ENCODE measurements at places on chromosomes 5 and 9.
A peak's percentile ranks its signal among the peaks of the same experiment; 100 is the strongest.

DNA sequence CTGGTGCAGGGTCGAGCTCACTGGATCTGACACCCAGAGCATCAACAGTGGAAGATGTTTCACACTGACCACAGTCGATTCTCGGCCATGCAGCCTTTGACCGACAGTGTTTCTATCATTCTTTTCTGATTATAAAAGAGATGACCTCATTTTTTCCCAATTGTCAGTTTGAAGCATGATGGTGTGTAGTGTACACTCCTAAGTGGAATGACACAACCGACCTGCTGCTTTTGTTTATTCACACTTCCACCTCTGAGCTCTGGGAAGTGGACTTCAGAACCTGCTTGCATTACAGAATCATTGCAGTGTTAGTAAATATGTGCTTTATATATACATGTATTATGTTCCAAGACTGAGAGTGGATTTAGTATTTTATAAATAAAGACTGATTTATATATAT lies 128.6 kb downstream of the IRX2 start:
- DNase-seq = no peak

- peak; percentile 19 for DNase-seq
Measured at GRCh38 chr5:158812408-158812807, 287.3 kb downstream of the EBF1 start.

DNA sequence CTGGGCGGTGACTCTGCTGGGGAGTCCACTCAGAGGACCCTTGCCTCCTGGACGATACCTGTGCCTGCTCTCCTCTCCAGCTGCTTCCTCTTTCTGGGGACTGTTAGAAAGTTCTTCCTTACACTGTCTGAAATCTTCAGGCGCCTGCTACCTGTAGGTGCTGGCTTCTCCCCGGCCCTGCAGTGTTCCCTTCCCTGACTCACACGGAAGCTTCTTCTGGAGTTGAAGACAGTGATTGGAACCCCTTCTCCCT lies 562 bp downstream of the GSN start:
- DNase-seq = no peak

DNA sequence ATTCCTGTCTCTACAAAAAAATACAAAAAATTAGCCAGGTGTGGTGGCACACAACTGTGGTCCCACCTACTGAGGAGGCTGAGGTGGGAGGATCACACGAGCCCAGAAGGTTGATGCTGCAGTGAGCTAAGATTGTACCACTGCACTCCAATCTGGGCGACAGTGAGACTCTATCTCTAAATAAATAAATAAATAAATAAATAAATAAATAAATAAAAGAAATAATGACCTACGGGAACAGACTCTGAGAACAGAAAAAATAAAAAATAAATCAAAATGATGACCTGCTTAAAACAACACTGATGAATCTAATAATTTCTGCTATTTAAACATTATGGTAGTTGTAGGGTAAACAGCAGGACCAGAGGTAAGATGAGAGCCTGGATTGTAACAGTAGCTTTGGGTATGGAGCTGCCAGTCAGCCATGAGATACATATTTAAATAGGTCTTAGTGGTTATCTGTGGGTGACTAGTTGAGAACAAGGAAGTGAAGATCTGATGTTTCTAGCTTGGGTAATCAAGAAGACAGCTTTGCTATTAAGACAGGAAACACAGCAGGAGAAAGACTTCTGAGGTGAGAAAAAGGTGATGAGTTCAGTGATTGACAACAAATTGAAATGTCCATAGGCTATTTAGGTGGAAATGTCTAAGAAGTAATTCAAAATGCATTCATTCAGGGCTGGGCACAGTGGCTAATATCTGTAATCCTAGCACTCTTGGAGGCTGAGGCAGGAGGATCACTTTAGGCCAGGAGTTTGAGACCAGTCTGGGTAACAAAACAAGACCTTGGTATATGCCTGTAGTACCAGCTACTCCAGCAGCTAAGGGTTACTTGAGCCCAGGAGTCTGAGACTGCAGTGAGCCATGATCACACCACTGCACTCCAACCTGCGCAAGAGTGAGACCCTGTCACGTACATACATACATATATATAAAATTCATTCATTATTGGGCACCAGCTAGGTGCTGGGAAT lies 11.0 kb downstream of the RNF145 start:
- DNase-seq = no peak

DNA sequence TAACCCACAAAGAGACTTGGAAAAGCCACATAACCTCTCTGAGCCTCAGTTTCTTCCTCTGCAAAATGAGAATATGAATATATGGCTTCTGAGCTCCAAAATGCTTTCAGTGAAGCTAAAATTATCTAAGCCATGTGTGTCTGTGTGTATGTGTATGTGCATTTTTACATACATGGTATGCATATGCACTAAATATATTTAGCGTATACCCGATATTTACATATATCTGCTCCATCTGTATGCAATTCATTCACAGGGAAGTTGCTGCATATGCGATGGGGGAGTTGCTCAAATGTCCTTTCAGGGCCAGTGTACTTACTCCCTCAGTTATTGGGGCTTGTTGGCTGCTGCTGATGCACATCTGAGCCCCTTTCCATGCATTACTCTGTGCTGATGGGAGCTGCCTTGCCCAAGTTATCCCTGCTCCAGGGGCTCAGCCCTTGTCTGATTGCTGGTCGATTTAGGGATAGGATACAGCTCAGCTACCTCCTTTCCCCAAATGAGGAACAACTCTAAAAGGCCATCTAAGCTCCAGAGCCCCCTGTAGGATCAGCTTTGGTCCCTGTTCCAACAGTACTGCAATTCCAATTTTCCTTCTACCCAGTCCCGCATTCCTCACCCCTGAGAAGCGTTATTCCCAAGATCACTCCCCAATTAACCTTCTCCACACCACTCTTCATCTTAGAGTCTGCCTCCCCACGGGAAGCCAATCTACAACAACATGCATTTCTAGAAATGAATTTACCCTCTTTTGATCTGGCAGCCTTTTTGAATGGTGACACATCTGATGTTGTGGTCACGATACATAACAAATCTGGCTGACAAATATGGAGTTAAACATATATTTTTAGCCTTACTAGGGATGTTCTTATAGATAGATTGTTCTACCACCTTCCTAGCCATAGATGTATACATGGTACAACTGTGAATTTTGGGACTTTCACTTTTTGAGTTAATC lies 15.9 kb downstream of the RHOBTB3 start:
- DNase-seq = no peak

GRCh38 chr9:119221276-119221675 lies 148.0 kb downstream of the BRINP1 start:
- no peak for DNase-seq

DNA sequence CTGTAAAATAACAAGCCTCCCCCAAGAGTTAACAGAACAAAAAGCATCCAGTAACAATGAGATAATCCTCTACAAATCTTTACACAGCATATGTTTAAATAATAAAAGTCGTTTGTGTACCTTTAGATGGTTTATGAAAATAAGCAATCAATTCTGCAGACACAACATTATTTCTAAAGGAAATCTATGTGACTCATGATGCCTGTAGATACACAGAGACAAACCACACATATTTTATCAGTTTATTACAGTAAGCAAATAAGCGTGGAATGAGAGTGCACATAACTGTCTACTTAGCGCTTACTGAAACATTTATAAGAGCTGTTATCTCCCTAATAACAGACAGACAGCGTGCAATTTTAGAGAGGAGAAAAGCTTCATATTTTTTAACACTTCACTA lies 243.6 kb downstream of the AP3B1 start:
- no peak for DNase-seq
